ENCODE measurements at places on chromosomes 7 and 10. TPM values are rescaled to one million over a fixed set of nuclear protein-coding genes. Genes with fewer than 3 reads are reported as not detected.

The IMPDH1 gene
- 38.3 TPM for total RNA-seq

The ASZ1 gene
- not detected for total RNA-seq

The UBE2D1 gene
- total RNA-seq, result 53.5 TPM

The RALA gene
- total RNA-seq, result 26.9 TPM

The LRIT1 gene
- not detected for total RNA-seq

The HHEX gene
- total RNA-seq, result 2.1 TPM

The TLL2 gene
- total RNA-seq, result 1.2 TPM

The FBXO24 gene
- 0.45 TPM for total RNA-seq

The BICC1 gene
- total RNA-seq, result 6.4 TPM

The CTTNBP2 gene
- 63.5 TPM for total RNA-seq

The GPR85 gene
- total RNA-seq, result 58.8 TPM

The CNTNAP2 gene
- 137 TPM for total RNA-seq
